ENCODE measurements at places on chromosomes 12 and 14. TPM values are rescaled to one million over a fixed set of nuclear protein-coding genes. Genes with fewer than 3 reads are reported as not detected.

The FGD6 gene
- total RNA-seq: 0.45 TPM

The TOMM20L gene
- total RNA-seq: not detected

The INHBC gene
- total RNA-seq: not detected

The CPM gene
- total RNA-seq: 63.5 TPM

The DCN gene
- not detected for total RNA-seq

The OR6C65 gene
- total RNA-seq: not detected

DNA sequence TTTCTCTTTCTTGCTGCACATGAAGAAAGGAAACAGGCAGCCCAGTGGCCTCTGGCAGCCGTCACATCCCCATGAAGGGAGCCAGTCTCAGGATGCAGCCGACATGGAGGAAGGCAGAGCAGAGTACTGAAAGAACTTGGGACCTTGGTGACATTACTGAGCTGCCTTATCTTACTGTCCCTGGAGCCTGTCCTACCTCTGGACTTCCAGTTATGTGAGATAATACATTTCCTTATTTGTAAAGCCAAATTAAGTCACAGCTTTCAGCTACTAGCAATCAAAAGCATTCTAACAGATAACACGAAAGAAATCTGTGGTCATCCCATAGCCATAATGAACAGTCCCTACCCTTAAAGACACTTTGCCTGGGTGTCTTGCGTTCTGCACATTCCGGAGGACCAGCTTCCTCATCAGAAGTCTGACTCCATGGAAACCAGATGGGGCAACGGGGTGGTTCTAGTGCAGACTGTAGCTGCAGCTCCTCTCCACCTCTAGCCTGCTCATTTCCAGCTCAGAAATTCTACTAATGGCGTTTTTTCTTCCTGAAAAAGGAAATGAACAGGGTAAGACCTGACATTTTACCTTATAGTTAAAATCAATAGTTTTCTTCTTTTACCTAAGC lies 7.8 kb upstream of the EGLN3 start:
- DNase-seq: no peak

DNA sequence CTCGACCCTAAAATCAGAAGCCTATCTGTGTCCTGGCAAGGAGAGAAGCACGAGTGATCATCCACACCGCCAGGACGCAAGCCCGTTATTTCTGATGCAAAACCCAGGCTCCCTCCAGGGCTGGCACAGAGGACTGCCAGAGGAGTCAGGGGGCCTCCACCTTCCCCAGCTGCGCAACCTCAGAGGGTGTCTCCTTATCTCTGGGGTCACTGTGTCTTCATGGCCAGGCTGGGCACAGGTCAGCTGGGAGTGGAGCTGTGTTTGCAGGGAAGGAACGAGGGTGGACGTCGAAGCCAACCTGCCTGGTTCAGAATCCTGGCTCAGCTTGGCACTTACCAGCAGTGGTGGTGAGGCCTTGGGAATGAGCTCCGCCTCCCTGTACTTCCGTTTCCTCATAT lies 12.0 kb upstream of the SERPINA3 start:
- no peak for DNase-seq

- no peak for DNase-seq
These were observed 907 bp upstream of the EFS start for GRCh38 chr14:23365732-23366425.

GRCh38 chr14:103542605-103543088 lies 13.7 kb downstream of the TRMT61A start:
- no peak for DNase-seq

GRCh38 chr12:89075880-89076540 lies 276.3 kb downstream of the DUSP6 start:
- no peak for DNase-seq

DNA sequence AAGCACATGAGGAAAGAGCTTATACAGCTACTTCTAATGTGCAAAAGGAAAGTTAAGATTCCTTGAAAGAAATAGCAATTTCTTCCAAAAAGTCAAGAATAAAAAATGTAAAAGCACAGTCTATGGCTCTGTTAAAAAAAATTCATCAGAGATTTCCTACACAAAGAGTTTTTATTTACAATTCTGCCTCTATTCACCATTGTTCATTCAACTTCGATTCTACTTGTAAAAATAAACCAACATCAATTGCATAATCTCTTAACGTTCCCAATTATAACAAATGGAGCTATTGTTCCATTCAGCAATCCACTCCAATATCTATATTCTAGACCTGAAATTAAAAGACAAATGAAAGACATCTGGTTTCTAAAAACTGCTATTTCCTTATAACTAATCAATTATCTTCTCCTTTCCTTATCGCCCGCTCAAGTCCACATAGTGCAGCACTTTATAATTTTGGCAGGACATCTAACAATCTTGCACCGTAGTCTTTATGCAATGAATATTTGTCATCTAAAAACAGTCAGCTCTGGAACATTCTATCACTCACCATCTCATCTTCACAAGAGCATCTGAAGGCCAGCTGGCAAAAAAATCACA lies 6.2 kb downstream of the EIF2S3B start:
- no peak for DNase-seq

- no peak for DNase-seq
These were observed 146.6 kb downstream of the NRXN3 start for GRCh38 chr14:78316786-78317185.

DNA sequence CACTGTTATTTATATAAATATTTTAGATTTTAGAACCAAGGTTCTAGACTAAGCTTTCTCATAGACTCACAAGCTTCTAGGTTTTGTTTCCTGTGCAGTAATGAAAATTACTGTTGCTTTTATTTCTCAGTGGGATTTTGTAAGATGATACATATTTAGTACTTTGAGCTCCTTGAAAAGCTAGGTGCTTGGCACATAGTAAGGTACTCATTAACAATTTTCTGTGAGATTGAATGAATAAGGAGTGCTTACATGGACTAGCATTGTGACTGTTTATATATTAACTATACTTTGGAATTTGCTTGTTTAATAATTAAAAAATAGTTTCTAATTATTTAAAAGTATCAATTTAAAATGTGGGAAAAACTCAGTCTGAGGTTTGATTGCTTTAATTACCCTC lies 85.7 kb downstream of the MIA2 start:
- DNase-seq: no peak

DNA sequence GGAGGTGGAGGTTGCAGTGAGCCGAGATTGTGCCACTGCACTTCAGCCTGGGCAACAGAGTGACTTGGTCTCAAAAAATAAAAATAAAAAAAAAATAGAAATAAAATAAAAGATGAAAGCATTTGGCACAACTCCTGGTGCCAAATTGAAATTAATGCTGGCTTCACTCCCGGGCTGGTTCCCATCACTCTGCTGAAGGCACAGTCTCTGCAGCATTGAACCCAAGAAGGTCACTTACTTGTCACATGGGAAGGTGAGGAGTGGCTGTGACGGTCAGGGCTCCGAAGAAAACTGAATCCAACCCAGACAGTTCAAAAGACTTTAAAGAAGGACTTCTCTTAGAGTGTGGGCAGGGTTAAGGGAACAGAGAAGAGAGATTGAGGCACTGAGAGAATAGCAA lies 10.5 kb upstream of the CCDC63 start:
- DNase-seq: no peak

DNA sequence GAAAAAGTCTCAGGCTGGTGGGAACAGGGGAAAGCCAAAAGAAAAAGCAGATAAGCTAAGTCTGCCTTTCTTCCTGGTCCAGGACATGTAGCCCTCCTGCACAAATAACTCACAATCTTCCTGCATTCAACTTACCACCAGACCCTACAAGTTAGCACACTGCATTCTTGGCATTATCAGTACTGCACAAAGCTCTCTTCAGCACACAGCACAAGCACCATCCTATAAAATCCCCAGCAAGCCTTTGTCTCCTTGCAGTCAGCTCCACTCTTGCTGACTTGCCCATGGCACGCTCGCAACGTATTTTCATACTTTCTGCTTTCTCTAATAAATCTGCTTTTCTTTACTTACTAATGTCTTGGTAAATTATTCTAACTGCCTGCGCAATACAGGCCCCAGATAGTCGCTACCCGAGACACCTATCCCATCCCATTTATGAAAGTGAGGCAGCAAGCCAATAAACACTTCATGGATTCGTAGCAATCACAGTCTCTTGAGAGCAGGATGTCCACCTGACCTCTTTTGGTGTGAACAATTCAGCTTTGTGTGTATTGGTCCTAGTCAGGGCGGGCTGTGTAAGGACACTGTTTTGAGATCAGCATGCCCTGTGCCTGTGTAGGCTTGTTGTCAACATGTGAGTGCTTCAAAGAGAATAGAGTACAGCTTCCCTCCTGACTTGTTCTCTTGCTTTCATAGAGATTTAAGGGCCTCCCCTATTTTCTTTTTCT lies 49.0 kb downstream of the TMEM117 start:
- no peak for DNase-seq

DNA sequence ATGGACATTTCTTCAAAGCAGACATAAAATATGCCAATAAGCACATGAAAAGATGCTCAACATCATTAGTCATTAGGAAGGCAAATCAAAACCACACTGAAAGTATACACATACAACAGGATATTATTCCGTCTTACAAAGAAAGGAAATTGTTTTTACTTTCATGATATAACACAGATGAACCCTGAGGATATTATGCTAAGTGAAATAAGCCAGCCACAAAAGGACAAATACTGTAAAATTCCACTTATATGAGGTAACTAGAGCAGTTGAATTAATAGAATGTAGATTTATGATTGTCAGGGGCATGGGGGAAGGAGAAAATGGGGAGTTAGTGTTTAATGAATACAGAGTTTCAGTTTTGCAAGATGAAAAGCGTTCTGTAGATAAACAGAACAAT lies 4.2 kb downstream of the ACYP1 start:
- DNase-seq: no peak

- DNase-seq: no peak
These were observed 5.9 kb downstream of the KRT86 start for GRCh38 chr12:52280319-52280795.

DNA sequence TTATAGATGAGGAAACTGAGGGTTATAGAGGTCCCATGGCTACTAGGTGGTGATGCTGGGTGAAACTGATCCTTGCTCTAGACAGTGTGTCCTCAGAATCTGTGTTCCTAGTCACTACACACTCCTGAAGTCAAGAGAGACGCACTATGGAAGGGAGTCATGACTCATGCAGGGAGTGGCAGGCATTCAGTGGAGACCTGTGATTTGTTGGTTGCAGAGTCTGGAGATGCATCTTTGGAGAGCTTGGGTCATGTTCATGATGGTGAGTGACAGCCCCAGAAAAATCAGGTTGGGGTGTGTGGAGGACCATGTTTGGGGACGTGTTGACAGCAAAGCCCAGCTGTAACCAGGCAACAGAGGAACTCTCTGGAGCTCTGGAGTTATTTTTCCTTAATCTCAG lies 38.0 kb upstream of the FBXO21 start:
- no peak for DNase-seq

- no peak for DNase-seq
These were observed 109.5 kb downstream of the TSPAN9 start for GRCh38 chr12:3186546-3187215.

DNA sequence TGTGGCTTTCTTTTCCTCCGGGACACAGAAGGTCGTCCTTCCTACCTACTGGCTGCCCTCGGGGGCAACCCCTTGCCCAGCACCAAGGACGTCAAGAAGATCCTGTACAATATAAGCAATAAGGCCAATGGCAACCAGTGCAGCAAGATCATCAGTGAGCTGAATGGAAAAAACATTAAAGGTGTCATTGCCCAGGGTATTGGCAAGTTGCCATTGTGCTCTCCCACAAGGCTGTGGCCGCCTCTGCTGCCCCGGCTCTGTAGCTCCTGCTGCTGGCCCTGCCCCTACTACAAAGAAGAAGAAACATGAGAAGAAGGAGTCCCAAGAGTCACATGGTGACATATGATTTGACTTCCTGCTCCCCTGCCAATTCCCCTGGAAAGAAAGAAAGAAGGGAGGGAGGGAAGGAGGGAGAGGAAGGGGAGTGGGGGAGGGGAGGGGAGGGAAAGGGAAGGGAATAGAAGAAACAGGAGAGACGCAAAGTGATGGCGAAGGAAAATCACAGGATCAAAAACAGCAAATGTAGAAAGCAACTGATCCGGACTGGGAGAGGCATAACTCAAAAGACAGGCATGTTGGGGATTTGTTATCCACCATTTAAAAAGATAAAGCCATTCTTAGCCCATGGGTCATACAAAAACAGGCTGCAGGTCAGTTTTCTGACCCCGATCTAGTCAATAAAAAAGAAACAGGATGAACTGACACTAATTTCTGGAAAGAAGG lies 61.3 kb upstream of the RESF1 start:
- no peak for DNase-seq

DNA sequence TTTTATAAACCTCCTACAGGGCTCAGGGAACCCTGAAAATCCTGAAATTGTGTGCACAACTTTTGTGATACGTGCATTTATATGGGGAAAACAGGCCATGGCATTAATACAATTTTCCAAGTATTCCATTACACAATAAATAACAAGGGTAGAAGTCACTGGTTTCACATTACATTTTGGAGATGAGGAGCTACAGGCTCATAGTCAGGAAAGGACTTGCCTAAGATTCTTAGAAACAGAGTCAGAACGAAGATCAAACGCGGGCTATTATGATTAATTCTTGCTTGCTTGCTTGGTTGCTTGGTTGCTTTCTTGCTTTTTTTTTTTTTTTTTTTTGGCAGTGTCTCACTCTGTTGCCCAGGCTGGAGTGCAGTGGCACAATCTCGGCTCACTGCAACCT lies 16.7 kb downstream of the NOS1 start:
- DNase-seq: no peak

DNA sequence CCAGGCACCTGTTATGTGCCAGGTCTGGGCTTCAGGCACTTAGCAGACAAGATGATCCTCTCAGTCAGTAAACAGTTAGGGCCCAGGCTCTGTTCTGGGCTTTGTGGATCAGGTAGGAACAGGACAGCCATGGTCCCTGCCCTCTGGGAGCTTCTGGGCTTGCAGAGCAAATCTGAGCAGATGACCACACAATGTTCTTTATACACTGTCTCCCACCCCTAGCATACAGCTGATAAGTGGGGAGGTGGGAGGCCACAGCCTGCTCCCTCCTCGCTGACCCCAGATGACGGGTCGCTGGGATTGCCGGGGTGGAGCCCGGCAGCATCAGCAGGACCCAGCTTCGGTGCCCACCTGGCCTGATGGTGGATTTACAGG lies 53.1 kb upstream of the RIN3 start:
- no peak for DNase-seq

Measured in activated CD4-positive, alpha-beta T cell treated with anti-CD3 and anti-CD28 coated beads, Interleukin-2, amount 10 ng/mL, durations not matched to agents 24 days and 14 days (primary cell).